SK-N-SH treated with all-trans-retinoic acid at 6 μM for 48 hours (cell line): ENCODE measurements at places on chromosomes 5 and 9.

DNA sequence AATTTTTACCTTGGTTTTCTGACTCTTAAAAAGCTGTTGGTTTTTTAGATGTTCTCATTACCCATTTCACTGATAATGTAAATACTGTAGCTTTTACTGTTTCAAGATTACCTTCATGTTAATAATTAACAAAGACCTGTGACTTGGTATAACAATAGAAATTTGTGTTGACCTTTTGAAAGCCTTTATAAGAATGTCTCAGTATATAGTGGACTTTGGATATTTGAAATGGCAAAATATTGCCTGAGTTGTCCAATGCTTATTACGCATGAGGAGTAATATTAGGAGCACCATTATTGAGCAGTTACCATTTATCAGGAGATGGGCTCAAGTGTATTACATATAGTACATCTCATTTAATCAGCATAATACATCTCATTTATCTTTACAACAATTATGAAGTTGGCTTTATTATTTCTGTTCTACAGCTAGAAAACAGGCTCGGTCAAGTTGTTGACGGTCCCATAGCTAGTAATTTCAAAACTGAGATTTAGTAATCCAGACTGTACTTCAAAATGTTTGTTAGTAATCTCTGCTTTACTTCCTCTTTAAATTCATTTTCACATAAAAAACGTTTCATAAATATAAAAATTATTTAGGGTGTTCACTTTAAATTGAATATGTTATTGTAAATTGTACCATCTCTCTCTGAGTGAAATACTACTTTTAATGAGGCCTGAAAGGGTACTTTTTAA is 50.7 kb upstream of the FKTN start:
- ATAC-seq, result no peak

DNA sequence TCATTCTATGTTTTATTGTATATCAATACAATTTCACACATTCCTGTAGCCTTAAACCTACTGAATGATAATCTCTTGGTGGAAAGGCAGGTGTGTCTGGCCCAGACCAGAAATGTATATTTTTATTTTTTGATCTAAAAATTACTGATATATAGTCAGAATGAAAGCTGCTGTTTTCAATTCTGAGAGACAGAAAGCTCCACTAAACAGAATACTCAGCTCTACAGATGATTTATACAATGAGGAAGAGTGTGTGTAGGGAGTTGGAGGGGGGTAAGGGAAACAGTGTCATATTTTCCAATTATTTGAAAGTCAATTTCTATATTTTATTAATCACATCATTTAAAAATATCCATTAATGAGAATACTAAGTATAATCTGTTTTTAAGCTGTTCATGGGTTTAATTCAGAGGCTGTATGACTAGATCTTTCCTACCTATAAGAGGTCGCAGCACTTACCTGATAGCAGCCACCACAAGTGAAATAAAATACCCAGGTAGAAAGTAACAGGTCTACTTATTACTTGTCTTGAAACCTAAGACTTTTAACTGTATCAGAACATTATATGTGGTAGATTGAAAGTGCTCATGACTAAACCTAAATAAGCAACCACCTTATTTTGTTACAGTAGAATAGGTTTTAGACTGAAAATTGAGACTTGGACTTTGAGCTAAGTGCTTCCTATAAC is 183.4 kb downstream of the TMC1 start:
- no peak for ATAC-seq

- peak; percentile 92 for ATAC-seq
Measured at GRCh38 chr9:133160742-133161546, 2.8 kb downstream of the GBGT1 start.

- ATAC-seq, result no peak
Measured at GRCh38 chr5:4584982-4585381, 555.1 kb upstream of the ADAMTS16 start.

DNA sequence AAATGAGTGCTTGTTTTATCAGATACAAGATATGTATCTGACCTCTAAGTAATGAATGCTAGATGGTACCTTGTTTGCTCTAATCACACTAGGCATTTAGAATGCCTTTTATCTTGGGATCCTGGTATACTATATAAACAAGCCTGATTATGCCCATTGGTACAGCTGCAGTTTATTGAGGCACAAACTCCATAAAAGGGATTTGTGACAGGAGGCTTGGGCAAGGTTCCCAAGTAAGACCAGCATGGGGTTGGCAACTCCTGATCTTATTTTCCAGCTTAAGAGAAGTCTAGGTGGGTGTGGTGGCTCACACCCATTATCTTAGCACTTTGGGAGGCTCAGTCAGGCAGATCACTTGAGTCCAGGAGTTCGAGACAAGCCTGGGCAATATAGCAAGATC is 93.9 kb upstream of the DMRT1 start:
- no peak for ATAC-seq

DNA sequence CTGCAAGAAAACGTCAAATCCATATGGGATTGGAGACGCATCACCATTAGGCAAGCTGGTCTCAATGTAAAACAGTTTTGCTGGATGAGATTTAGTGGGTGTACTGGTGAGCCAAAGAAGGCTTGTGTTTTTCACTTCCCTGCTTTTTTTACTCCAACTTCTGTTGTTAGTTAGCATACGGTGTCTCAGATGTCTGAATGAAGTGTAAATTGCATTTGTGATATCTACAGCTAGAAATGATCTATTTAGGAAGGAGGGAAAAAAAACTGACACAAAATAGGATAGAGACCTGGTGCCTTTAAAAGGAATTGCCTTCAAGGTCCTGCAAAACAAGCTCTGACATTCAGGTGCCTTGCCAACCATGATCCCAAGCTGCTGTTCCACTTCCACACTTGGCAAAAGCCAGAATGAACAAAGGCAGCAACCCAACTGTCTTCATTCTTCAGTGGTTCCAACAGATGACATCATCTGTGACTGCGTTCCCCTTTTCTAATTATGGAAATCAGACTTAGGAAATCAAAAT is 104.2 kb upstream of the RAI14 start:
- no peak for ATAC-seq

GRCh38 chr5:174011441-174011840 is 22.5 kb downstream of the C5orf47 start:
- no peak for ATAC-seq

DNA sequence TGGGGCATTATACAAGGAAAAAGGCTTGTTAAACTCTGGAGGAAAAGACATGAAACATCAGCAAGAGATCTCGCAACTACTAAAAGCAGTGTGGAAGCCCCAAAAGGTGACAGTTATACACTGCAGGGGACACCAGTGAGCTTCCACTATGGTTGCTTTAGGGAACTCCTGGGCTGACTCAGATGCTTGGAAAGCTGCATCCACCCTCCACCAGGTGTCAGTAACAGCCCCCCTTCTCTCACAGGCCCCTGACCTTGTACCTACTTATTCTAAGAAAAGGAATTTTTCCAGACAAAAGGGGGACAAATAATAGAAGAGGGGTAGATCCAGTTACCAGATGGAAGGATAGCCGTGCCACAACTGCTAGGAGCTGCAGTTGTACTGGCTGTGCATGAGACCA is 154.4 kb upstream of the COX7C start:
- ATAC-seq, result no peak

GRCh38 chr5:53265043-53265442 is 155.5 kb upstream of the MOCS2 start:
- no peak for ATAC-seq

GRCh38 chr9:99272836-99273235 is 50.8 kb downstream of the SEC61B start:
- ATAC-seq, result no peak

DNA sequence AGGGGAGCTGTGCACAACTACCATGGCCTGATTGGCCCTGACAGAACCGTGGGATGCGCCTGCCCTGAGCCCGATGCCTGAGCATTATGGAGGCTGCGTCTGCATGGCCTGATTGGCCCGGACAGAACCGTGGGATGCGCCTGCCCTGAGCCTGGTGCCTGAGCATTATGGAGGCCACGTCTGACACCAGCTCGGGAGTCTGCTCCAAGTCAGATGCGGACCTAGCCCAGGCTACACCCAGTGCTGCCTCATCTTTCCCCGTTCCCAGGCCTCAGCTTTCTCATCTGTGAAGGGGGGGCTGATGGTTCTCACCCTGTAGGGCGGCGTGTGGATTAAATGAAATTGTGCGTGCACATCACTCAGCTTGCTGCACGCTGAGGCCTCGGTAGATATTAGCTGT is 7.3 kb downstream of the CEP72 start:
- no peak for ATAC-seq

DNA sequence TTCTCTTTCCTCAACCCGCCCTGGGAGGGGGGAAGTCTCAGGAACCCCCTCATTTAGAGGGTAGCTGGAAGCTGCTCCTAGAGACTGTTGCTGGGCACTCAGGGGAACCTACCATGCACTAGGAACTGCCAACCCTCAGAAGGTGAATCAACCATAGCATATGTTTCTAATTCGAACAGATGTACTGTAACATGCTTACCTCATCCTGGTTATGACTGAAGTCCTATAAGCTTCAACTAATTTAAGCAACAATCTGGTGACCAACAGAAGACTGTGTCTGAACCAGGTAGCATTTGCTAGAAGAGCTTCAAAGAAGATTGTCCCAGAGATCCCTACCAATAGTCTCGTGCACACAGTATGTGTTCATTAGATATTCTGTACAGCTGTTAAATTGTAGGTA is 5.7 kb upstream of the PRDM6 start:
- no peak for ATAC-seq

DNA sequence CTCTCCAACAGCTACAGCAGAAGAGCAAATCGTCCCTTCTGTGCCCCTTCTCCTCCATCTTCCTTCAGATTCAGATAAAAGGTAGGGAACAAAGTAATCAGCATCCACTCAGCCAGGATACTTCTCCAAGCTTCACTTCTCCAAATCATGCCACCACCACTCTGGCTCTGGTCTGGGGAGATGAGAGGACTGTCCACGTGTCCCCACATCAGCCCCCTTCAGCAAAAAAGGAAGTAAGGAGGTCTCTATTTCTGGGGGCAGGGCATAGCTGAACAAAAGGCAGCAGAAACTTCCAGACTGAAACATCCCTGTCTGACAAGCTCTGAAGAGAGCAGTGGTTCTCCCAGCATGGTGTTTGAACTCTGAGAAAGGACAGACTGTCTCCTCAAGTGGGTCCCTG is 116.9 kb downstream of the C5orf15 start:
- no peak for ATAC-seq

GRCh38 chr9:87722393-87723088 is 3.4 kb upstream of the CTSL start:
- ATAC-seq, result no peak

- ATAC-seq, result no peak
Measured at GRCh38 chr9:134130503-134131375, 5.1 kb upstream of the WDR5 start.

DNA sequence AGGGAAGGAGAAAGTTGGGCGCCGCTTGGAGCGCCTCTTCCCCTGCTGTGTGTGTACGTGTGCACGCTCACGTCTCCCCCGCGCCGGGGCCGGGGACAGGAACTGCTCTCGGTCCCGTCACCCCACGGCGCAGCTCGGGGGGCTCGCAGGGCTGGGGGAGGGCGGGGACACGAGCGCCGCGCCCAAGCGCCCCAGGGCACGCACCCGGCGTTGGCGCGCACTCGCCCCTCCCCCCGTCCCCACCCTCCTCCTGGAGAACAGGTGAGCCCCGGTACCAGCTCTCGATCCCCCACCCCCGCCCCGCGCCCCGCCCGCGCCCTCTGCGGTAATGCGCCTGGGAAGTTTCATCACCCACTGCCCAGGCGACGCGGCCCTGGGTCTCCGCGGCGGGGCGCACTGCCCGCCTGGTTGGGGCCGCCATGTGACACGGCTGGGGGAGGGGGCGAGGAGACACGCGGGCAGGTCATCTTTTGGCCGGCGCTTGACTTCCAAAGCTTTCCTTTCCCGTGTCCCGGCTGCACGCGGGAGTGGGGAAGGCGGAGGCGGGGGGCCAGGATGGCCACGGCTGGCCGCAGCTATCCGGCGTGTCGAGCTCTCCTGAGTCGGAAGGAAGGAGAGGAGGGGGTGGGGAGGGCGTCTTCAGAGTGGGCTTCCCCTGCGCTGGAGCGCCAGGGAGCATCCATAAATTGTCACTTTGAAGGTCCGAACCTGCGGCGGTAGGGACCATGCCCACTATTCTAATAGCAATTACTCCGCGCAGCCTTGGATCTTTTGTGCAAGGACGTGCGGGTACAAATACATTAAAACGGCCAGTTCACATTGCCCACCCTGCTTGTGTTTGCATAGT is 1.5 kb upstream of the STC2 start:
- ATAC-seq, result no peak

DNA sequence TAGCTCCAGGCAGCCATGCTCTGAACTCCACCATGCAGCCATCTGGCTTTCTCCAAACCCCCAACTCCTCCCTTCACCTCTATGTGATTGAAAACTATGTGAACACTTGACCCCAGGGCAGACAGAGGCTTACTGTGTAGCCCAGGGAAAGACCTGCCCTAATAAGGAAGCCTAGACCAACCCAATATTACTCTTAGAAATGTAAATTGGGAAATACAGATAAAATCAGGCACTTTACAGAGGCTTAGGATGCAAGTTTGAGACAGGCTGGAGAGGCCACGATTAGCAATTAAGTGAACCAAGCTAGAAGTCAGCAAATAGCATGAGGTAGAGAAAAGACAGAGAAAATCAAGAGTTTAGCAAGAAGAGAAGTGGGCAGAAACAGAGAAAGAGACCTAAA is 141.7 kb upstream of the ABCA1 start:
- no peak for ATAC-seq

DNA sequence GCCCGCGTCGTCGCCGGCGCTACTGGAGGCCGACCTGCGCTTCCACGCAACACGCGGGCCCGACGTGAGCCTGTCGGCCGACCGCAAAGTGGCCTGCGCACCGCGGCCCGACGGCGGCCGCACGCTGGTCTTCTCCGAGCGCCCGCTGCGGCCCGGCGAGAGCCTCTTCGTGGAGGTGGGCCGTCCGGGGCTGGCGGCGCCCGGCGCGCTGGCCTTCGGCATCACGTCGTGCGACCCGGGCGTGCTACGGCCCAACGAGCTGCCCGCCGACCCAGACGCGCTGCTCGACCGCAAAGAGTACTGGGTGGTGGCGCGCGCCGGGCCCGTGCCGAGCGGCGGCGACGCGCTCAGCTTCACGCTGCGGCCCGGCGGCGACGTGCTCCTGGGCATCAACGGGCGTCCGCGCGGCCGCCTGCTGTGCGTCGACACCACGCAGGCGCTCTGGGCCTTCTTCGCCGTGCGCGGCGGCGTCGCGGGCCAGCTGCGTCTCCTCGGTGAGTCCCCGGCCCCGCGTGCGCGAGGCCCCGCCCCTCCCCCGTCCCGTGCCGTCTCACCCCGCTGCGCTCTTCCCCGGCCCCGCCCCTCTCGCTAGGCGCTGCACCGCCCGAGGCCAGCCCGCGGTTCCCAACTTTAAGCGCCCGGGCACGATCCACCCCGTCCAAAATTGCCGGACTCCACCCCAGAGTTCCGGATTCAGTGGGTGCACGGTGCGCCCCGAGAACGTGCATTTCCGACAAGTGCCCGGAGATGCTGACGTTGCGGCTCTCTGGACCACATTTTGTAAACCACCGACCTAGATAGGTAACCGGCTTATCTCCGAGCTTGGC is 42.8 kb downstream of the NEURL1B start:
- ATAC-seq, result no peak

DNA sequence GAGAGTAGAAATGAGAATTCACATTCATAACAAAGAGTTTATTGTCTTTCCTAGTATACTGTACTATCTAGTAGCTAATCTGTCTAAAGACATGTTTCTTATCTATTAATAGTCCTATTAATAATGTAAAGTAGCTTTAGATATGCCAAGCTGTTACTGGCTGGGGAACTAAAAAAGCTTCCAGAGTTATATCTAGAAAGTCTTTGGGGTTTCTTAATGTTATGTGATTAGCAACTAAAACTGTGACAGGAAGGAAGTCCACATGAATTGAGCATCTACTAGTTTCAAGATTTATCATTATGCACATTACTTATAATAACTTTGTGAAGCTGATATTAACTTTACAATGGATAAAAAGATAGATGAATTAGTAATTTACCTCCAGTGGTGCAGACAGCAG is 122.7 kb upstream of the CDKN2B start:
- ATAC-seq, result no peak
